ENCODE measurements at places on chromosomes 7 and 10.
A peak's percentile ranks its signal among the peaks of the same experiment; 100 is the strongest.

DNA sequence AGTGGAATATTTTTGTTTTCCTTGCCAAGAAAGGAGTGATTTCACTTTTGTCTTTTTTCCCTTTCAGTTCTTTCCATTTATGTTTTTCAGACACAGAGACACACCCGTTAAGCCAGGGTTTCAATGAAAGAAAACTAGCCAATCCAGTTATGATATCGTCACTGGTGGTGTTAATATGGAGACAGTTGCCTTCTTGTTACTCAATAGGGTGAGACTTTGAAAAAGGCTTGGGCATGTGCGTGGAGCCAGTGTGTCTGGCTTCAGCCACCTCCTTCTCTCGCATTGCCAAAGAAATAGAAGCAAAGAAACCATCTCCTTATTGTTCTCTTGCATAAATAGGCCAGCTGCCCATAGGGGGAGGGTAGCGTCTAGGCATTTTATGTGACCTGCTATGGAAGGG lies 84.1 kb upstream of the DLX6 start:
- no peak for DNase-seq

- DNase-seq = no peak
These were observed 53.8 kb upstream of the TCF7L2 start for GRCh38 chr10:112896273-112896672.

DNA sequence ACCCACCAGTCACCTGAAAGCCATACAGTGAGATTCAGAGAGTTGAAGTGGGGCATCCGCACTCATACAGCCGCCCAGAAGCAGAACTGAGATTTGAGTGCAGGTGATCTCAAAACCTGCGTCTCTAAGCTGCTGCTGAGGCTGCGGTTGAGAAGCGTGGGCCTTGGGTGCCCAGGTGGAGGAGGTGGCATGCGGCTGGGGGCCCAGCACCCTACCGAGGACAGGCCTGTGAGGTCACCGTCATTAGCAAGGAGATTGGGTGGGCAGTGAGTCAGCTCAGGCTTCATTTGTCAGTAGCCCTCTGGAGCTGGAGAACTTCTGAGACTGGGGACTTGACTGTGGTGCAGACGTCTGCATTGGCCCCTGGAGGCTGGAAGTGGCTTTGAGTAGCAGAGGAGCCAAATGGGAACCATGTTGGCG lies 29.8 kb downstream of the ZMIZ1 start:
- no peak for DNase-seq

DNA sequence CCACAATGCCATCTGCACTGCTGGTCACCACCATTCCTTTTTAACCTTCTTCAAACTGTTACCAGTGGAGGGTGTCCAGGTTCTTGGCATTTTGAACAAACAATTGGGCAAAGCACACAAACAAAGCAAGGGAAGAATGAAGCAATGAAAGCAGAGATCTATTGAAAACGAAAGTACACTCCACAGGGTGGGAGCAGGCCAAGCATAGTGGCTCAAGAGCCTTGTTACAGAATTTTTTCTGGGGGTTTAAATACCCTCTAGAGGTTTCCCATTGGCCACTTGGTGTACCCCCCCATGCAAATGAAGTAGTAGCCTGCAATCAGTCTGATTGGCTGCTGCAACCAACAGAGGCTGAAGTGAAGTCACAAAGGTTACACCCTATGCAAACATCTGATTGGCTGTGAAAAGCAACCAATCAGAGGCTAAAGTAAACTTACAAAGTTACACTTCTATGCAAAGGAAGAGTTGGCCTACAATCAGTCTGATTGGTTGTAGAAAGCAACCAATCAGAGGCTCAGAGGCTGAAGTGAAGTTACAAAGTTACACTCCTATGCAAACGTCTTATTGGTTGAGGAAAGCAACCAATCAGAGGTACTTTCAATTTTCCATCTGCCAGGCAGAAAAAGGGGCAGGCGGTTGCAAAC lies 103.2 kb upstream of the WAC start:
- no peak for DNase-seq

DNA sequence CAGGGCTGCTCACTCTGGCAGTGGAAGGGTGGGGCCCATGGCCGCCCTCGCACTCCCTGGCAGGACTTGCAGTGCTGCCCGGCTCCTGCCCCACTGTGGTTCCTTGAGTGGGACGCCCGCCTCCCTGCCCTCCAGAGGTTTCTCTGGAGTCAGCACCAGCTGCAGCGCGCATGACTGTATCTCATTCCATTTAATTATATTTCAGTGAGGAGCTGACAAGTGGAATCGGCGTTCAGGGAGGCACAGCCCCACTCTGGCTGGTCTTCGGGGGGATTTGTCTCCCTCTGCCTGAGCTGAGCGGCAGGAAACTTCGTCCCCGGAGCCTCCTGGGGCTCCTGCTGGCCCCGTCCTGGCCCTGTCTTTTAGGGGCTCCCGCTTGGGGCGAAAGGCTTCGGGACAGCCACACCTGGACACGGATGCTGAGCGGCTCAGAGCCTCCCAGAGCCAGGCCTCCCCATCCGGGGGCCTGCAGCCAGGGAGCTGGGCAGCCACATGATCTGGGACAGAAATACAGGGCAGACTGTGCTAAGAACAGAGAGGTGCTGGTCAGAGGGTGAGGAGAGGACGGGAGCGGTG lies 75.3 kb upstream of the NKX6-2 start:
- no peak for DNase-seq

- no peak for DNase-seq
These were observed 145.7 kb downstream of the RNF216 start for GRCh38 chr7:5635461-5636445.

GRCh38 chr10:121245754-121246153 lies 352.5 kb downstream of the FGFR2 start:
- no peak for DNase-seq

DNA sequence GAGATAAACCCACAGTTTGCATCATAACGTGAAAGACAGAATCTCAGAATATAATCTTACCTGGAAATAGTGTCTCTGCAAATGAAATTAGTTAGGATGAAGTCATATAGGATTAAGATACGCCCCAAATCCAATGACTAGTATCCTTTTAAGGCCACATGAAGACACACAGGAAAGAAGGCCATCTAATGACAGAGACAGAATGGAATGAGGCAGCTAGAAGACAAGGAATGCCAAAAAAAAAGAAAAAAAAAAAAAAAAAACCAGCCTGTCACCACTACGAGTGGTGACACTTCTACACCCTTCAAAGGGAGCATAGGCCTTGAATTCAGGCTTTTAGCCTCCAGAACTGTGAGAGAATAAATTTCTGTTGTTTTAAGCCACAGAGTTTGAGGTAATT lies 82.9 kb downstream of the HYCC1 start:
- DNase-seq = no peak

GRCh38 chr7:38215115-38215514 lies 37.1 kb downstream of the STARD3NL start:
- DNase-seq = no peak

- DNase-seq = no peak
These were observed 53.5 kb downstream of the EPDR1 start for GRCh38 chr7:37973915-37974314.

GRCh38 chr10:63416376-63416775 lies 49.4 kb downstream of the JMJD1C start:
- no peak for DNase-seq

- no peak for DNase-seq
These were observed 219.0 kb downstream of the CRPPA start for GRCh38 chr7:16202303-16202702.

GRCh38 chr7:88219781-88220747 lies at the start of gene SRI:
TSS of gene SRI (minus strand) at chr7:88220038. CDS start at chr7:88220026, 12 bp downstream.
- DNase-seq = peak; percentile 95

- no peak for DNase-seq
These were observed 1000.7 kb upstream of the LRRN3 start for GRCh38 chr7:110090110-110090820.

DNA sequence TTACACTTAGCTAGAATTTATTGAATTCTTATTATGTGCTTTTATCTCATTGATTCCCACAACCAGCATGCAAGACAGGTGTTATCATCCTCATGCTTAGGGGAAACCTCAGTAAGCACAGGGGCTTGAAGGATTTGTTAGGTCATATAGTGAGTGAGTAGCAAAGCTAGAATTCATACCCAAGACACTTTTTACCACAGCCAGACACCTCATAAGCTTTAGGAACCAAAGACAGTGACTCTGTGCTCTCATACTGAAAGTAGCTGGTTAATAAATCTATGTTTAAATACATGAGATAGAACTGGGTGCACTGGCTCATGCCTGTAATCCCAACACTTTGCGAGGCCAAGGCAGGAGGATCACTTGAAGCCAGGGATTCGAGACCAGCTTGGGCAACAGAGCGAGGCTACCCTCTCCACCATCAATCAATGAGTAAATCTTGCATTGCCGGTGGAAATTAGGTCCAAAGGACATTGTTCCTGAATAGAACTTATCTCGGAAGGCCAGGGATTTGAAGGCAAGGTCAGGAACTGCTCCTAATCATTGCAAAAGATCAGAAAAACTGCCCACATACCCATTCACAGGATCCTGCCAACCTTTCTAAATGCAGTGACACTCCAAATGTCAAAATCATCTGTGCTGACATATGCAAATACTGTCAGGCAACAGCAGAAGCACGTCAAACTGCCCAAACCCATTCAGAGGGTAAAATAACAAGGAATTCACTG lies 523.5 kb downstream of the PARD3 start:
- no peak for DNase-seq

Data from glutamatergic neuron (in vitro differentiated cells).